ENCODE measurements at places on chromosomes 11 and 22.
A peak's percentile ranks its signal among the peaks of the same experiment; 100 is the strongest.

DNA sequence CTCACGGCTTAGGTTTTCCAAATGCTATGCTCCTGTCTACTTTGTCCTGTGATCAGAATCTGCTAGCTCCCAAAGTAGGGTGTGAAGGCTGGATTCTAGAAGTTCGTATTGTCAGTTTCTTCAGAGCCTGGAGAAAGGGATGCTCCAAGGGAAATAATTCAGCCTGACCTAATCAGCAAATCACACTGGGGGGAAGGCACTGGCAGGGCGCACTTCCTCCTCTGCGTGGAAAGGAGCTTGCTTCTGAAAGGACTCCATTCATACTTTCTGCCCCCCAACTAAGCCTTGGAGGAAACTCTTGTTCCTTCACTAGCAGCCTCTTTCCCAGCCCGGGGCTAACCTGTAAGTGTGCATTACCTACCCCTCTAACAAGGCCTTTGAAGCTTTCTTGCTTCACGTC, 165.9 kb downstream of the NAV2 start:
- DNase-seq: no peak

GRCh38 chr22:46507451-46508425, 29.7 kb downstream of the CELSR1 start:
- DNase-seq: no peak

- peak; percentile 49 for DNase-seq
Observed at GRCh38 chr11:63910675-63911074, 6.3 kb downstream of the RCOR2 start.

- no peak for DNase-seq
Observed at GRCh38 chr11:104061853-104062521, 25.5 kb downstream of the DDI1 start.

- no peak for DNase-seq
Observed at GRCh38 chr11:67055812-67056211, 835 bp upstream of the RHOD start.

DNA sequence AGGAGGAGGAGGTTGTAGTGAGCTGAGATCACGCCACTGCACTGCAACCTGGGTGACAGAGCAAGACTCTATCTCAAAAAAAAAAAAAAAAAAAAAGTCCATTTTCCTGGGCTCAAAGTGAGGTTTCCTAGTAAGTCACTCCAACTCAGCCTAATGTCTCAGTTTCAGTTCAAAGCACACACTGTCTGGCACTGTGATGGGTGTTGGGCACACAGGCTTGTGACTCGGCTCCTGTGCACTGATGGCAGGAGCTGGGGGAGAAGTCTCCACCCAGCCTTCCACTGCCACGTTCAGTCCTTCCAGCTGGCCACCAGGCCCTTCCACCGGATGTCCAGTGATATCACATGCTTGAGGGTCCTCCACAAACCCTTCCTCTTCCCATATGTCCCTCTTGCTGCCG, 186.0 kb downstream of the CEP164 start:
- no peak for DNase-seq

DNA sequence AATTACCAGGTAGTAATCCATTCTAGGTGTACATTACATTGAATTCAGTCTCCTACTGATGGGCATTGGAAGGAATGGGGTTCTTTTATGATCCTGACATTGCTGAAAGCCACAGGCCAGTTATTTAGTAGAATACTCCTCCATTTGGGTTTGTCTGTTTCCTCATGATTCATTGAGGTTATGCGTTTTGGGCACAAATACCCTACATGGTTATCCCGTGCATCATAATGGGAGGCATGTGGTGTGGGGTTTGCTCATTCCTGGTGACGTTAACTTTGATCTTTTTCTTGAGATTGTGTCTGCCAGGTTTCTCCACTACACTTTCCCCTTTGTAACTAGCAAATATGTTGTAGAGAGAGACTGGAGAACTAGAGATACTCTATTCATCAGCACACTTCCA, 5.5 kb downstream of the FOLR3 start:
- no peak for DNase-seq

- peak; percentile 1 for DNase-seq
Observed at GRCh38 chr22:46996595-46997310, 234.3 kb downstream of the TBC1D22A start.

GRCh38 chr22:38315823-38316363, 1.3 kb downstream of the CSNK1E start:
- DNase-seq: peak; percentile 56

GRCh38 chr22:37309211-37310074, 27.1 kb downstream of the CYTH4 start:
- no peak for DNase-seq

DNA sequence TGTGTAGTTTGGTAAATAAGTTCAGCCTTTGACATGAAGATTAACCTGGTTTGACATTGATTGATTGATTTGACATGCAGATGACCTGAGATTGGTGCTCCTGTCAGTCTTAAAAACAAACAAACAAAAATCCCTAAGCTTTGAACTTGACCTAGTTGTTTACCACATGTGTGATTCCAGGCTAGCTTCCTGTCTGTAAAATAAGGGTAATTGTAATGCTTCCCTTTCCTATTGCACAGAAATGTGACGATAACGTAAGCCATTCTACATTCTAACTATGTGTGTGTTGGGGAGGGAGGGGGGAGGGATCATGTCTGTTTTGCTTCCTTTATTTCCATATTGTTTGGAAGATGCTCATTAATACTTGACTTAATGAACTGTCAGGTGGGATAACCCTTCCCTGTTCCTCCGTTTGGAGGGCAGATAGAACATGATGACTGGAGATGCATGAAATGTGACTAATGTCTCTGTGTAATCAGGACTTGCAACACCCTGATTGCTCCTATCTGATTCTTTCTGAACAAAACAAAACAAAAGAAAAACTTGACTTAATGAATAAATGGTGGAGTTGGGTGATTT, 106.1 kb upstream of the CLMP start:
- peak; percentile 53 for DNase-seq

DNA sequence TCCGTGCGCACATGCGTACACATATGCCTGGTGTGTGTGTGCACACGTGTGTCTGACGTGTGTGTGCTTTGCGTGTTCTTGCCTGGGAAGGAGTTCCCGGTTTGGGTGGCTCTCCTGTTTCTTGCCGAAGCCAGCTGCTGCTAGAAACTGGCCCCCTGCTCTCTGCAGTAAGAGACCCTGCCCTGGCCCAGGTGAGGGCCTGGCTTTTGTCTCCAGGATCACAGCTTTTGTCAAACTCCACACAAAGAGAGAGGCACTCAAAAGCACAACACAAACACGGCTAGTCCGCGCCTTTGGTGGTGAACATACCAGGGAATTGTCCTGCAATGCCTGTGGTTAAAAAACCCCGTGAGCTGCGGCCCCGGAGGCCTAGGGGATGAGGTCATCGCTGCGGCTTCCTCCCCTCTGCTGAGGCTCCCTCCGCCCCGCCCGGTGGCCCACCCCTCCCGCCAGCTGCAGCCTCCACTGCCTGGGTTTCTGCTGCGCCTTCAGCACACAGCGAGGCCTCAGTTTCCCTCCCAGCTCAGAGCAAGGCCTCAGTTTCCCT, 88.9 kb downstream of the KCNQ1 start:
- DNase-seq: peak; percentile 3

DNA sequence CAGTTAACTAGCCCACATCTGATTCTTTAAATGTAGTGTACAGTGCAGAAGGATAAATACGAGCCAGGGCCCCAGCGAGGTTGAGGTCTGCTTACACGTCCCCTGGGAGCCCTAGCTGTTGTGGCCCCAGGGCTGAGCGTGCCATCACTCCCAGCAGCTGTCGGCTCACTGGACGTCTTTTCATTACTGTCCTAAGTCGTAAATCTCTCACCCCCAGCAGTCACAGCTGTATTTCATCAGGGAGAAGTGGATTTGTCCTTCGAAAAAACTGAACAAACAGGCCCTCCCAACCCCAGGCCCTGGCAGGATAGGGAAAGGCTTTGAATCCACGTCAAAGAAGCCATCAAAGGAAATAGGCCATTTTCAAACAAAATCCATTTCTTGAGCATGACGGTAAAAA, 110.4 kb upstream of the CSNK2A3 start:
- DNase-seq: peak; percentile 92

DNA sequence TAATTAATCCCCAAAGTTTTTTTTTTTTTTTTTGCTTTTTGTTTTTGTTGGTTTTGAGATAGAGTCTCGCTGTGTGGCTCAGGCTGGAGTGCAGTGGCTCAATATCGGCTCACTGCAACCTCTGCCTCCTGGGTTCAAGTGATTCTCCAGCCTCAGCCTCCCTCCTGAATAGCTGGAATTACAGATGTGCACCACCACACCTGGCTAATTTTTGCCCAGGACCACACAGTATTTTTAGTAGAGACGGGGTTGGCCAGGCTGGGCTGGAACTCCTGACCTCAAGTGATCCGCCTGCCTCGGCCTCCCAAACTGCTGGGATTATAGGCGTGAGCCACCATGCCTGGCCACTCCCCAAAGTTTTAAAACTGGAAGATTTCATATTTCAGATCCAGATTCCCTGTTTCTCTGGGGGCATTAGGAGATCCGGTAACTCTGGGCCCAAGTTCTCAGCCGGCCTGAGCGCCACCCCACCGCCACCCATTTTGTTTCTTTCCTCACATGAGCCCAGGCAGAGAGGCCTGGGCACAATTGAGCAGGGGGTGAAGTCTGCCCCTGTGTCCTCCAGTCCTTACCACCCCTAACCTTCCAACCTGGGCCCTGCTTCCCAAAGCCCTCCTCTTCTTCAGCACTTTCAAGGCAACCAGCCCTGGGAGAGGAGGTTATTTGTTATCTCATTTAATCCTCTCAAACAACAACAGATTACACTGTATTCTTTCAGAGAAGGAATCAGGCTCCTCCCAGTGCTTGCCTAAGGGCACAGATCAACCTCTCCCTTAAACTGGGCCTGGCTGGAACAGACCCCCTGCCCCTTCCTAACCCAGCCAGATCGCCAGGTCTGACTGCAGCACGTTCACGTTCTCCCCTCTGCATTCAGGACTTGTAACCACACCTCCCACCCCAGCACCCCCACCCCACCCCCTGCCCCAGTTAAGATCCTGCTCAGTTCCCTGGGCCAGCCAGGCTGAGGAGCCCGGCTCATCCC, 1.9 kb upstream of the CSNK1E start:
- DNase-seq: peak; percentile 13

- no peak for DNase-seq
Observed at GRCh38 chr22:49715450-49715849, 112.2 kb downstream of the BRD1 start.

DNA sequence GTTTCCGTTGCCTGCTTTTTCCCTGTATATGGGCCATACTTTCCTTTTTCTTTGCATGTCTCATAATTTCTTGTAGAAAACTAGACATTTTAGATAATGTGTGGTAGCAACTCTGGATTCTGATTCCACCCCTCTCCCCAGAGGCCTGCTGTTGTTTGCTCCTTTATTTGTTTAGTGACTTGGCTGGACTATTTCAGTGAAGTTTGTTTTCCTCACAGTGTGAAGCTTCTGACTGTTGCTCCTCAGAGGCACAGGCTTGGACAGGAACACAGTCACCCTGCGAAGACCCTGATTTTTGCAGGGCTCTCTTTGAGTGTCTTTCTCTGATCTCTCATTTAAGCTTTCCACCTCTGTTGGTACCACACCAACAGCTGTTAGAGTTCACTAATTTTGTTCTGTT, 72.5 kb downstream of the SWAP70 start:
- no peak for DNase-seq

DNA sequence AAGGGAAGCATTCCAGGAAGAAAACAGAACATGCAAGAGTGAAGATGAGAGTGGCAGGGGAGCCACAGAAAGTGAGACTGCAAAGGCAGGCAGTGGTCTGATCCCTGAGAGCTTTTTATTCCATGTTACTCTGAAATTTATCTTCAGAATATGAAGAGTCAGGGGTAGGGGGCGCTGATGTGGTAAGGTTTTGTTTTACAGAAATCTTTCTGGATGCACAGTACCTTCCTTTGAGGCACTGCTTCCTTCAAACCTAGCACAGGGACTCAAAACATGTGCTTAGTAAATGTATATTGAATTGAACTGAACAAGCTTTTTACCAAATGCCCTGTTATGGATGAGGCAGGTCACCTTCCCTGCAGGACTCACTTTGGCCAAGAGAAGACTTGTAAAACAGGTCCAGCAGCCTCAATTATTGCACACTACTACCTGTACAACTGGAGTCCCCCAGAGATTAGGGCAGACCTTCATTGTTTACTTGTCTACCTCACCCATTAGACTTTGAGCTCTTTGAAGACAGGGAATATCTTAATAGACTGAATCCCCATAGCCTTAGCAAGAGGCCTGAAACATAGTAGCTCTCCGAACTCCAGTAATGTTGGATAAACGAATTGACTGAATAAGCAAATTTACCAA, 2.2 kb downstream of the PAK1 start:
- peak; percentile 30 for DNase-seq

DNA sequence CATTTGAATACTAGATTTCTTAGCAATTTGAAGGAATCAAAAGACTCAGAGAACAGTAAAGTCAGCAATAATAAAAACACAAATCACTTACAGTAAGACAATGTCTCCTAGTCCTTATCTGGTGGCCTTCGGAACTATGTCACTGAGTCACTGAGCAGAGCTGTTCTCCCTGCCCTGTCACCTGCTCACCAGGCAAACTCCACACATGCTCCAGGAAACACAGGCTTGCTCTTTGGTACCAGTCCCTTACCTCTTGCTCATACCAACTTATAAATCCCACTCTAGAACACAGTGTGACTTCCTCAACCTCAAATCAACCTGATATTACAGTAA, 81.1 kb upstream of the CHRM4 start:
- DNase-seq: no peak

DNA sequence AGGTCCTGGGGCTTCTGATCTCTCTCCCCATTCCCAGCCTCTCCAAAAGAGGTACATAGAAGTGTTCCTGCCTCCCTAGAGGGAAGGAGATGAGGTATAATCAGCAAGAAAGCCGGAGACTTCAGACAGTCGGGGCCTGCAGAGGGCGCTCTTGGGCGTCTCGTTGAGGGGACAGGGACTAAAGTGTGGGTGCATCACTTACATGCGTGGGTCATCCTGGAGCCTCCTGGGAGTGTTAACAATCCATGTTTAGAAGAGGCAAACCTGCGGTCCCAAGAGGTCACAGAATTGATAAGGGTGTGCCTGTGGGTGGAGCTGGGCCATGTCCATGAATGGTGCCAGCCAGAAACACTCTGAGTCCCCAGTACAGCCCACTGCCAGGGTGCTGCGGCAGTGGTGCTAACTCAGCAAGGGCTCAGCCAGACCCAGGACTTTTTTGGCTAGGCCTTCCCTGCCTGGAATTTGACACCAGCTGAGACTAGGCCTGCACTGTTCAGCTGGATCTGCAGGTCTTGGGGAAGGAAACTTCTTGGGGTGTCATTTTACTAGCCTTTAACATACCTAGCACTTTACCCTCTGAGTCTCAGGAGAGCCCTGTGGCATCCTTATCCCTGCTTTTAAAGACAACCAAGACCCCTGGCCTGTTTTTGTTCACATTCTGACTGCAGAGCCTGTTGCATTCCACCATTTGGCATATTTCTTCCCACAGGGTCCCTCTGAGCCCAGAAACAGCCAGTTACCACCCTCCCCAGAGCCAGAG, 5.5 kb downstream of the YDJC start:
- DNase-seq: peak; percentile 59

Measured in NCI-H82 (cell line).